NCI-H510A (cell line): ENCODE measurements at places on chromosomes 4 and X.

- DNase-seq = no peak
Observed at GRCh38 chr4:8837181-8837841, 34.3 kb downstream of the HMX1 start.

- DNase-seq = no peak
Observed at GRCh38 chr4:82639971-82640370, 78.2 kb upstream of the TMEM150C start.

GRCh38 chrX:9352243-9352642, 112.6 kb upstream of the TBL1X start:
- DNase-seq = no peak

DNA sequence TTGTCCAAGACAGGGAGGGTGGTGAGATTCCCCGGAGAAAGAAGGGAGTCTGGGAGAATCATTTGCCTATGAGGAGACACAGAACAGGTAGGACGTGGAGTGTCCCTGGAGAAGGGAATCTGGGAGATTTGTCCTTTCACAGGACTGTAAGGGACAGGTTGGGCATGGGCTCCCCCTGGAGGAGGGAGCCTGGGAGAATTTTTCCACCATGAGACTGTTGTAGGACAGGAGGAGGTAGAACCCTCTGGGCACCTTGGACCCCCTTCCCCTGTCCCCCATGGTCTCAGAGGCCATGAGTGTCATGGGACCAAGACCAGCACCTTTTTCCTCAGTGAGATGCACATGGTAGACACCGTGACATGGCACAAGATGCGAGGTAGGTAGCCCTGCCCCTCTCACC, 2.8 kb downstream of the PORCN start:
- DNase-seq = no peak

DNA sequence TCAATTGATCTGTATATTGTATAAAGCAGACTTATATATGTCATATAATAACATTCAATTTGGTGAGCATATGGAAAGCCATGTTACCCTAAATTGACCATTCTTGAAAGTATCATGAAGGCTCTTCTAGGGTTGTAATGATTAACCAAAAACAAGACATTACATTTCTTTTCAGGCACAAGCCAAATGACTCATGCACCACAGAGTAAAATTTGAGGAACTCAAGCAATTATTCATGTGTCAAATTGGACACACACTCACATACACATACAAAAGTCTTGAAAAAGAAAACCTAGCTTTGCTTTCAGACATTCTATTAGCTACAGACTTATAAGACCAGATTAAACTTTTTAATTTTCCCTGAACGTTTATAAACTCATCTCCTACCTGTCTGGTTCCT, 146.5 kb upstream of the PCDH18 start:
- DNase-seq = no peak

DNA sequence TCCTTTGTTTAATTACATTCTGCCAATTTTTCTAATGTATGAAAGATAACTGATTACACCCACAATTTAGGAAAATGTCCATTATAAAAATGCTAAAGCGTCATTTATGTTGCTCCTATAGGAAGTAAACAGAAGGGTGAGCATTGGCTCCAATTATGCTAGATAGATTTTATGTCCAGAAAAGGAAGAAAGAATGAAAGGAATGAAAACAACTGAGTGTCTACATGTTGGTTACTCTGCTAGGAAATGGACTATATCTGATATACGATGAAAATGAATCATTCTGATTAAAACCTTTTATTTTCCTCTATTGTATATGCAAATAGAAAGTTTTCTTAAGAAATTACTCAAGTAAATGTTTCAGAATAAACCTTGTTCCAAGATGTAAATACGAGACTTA, 1.6 kb downstream of the ENAM start:
- DNase-seq = no peak

- DNase-seq = no peak
Observed at GRCh38 chrX:48752498-48752897, 9.0 kb upstream of the GLOD5 start.

- no peak for DNase-seq
Observed at GRCh38 chrX:78754917-78755316, 7.4 kb downstream of the LPAR4 start.

- no peak for DNase-seq
Observed at GRCh38 chr4:113733685-113734084, 27.9 kb downstream of the CAMK2D start.

DNA sequence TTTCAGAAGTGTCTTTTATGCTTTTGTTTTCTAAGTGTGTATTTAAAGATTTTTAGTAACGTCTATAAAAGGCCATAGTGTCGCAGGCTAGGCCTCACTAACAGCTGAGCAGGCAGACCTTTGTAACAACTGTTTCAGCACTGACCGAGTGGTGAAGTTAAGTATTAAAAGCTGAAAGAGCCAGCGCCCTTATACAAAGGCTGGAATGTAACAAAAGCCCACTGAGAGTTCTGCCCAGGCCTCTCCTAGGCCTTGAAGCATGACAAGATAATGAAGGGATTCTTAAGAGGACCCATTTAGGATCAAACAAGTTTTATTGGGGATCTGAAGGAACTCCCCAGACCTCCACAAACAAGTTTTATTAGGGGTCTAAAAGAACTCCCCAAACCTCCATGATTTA, 722.5 kb upstream of the PRKX start:
- no peak for DNase-seq
